Fibroblast of skin of left quadriceps (primary cell): ENCODE measurements at places on chromosomes 13 and 19.

DNA sequence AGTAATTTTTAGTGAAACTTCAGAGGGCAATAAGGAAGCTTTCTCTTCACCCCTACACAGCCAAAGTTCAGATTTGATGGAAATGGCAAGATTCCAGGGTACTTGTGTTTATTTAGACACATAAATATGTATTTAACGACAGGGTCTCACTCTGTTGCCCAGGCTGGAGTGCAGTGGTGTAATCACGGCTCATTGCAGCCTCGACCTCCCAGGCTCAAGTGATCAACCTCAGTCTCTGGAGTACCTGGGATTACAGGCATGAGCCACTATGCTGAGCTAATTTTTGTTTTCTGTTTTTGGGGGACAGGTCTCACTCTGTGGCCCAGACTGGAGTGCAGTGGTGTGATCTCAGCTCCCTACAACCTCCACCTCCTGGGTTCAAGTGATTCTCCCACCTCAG lies 2.0 kb upstream of the SYCE2 start:
- no peak for DNase-seq

DNA sequence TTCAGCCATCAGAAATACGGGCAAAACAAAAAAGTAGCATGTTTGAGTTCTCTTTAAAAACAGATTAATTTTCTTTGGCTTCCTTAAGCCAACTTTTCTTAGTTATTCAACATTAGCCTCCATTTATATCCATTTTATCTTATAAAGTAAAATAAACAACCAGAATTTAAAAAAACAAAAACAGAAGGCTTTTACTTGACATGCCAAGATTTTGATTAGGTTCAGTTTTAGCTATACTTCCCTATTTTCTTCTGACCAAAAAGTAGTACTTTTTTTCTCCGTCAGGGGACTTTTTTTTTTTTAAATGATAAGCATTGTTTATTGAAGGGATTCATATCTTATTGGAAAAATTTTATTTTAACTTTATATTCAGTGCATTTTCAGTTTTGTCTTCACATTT lies 18.1 kb downstream of the RNASEH2B start:
- no peak for DNase-seq

GRCh38 chr19:55066107-55066709 lies 3.3 kb upstream of the RDH13 start:
- no peak for DNase-seq

- peak; percentile 64 for DNase-seq
Measured at GRCh38 chr19:46288896-46289588, 7.8 kb upstream of the HIF3A start.

DNA sequence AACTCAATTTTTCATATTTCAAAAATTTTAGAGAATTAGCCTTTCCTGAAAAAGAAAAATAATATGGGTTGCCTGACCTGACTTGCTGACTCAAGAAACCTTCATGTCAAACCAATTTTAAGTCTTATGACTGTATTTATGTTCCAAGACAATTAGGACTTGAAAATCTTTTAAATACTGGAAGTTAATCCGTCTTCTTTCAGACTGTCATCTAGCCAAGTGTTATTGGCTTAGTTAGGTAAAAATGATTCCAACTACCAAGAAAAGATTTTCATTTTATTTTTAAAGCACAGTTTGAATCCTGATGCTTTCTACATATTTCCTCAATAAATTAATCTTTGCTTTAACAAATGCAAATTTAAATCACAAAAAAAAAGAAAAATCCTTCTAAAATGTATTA lies 337.6 kb downstream of the SLITRK6 start:
- no peak for DNase-seq

DNA sequence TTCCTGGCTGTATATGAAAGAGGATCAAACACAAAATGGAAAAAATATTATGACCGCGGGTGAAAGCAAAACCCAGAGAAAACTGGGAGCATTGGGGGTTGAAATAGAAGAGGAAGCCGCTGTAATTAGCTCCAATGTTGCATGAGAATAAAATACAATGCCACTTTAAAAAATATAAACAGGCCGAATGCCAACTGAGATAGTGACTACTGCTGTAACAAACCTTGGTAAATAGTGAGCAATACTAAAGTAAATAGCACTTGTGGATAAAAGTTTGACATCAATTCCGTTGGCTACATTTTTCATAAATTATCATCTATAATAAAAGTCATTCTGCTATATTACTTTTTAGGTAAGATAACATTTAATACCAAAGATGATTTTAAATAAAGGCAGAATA lies 395.8 kb upstream of the MIR17HG start:
- DNase-seq = no peak

DNA sequence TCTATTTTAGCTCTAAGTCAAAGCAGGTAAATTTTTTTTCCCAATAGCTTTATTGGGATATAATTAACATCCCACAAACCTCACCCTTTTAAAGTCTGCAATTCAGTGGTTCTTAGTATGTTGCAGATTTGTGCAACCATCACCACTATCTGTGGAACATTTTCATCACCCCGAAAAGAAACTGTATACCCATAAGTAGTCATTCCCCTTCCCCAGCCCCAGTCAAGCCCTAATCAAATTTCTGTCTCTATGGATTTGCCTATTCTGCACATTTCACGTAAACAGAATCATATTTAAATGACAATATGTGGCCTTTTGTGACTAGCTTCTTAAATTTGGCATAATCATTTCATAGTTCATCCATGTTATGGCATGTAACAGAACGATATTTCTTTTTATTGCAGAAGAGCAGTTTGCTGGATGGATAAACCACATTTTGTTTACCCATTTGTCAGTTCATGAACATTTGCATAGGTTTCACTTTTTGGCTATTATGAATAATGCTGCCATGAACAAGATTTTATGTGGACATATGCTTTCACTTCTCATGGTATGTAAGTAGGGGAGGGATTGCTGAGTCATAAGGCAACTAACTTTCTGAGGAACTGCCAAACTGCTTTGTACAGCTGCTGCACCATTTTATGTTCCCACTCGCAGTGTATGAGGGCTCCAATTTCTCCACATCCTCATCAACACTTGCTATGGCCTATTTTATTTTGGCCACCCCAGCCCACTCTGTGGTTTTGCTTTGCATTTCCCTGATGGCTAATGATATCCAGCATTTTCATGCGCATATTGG lies 10.9 kb downstream of the SLC46A3 start:
- DNase-seq = peak; percentile 92

DNA sequence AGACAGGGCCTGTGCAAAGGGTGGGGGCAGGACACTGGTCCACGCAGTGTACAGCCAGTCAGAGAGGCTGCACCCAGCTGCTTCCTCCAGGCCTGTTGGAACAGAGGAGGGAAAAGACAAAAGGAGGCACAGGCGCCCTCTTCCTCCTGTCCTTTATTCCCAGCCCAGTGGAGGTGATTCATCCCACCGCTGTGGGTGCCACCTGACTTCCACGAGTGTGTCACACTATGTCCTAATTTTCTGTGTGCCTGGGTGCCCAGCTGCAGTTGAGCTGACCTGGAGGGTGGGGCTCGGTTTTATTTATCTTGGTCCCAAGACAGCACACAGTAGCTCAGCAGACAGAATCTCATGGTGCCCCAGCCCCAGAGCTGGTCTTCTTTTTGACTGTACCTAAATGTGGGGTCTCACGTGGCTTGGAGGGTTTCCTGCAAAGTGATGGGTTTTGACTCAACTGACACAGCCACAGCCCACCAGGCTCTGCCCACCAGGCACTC lies 9.0 kb downstream of the EPS15L1 start:
- DNase-seq = no peak

DNA sequence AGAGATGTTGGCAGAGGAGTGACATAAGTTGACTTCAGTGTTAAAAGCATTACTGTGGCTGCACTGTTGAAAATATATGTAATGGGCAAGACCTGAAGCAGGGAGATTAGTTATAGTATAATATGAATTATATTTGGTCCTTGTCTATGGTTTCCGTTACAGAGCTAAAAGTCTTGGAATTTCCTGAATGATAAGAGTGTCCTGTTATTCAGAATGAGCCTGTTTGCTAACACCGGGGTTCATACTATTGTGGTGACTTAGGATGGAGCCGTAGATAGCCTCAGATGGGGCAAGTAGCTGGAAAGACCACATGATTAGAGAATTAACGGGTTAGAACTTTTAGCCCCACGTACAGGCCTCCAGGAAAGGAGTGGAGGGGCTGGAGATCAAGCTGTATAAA lies 5.7 kb downstream of the USPL1 start:
- DNase-seq = no peak

- no peak for DNase-seq
Measured at GRCh38 chr19:2333027-2333806, 4.7 kb downstream of the SPPL2B start.

DNA sequence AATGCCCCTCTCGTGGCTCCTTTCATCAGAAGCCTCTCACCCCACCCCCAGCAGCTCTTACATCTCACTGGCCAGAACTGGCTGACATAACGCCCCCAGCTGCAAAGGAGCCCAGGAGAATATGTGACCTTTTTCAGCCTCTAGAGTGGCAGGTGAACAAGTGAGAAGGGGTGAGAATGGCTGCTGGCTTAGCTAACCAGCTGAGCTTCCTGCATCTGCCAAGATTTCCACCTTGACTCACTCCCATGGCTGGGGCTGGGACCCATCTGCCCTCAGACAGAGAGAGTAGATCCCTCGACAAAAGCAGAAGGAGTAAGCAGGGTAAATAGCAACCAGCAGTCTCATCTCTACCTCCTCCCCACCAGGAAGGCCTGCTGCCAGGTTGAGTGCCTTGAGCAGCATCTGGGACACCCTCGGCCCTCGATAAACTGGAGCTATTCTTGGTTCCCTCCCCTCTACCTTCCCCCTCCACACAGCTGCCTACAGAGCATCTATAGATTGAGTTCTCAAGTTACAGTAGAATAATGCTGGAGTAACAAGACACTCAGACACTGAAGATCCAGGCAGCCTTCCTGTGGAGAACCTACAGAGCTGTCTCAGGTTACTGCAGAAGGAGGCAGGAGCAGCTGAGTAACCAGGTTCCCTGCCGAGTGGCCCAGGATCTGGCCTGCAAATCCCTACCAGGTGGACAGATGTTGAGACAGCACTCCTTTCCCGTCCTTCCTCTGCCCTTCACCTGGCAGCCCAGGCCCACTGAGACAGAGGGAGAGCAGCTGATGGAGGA lies 15.5 kb downstream of the KASH5 start:
- peak; percentile 37 for DNase-seq

GRCh38 chr13:28357911-28358433 lies 137.0 kb downstream of the FLT1 start:
- no peak for DNase-seq

- DNase-seq = no peak
Measured at GRCh38 chr13:75425216-75426009, 56.6 kb downstream of the TBC1D4 start.

GRCh38 chr13:102774214-102774568 lies 605 bp upstream of the TEX30 start:
- no peak for DNase-seq

DNA sequence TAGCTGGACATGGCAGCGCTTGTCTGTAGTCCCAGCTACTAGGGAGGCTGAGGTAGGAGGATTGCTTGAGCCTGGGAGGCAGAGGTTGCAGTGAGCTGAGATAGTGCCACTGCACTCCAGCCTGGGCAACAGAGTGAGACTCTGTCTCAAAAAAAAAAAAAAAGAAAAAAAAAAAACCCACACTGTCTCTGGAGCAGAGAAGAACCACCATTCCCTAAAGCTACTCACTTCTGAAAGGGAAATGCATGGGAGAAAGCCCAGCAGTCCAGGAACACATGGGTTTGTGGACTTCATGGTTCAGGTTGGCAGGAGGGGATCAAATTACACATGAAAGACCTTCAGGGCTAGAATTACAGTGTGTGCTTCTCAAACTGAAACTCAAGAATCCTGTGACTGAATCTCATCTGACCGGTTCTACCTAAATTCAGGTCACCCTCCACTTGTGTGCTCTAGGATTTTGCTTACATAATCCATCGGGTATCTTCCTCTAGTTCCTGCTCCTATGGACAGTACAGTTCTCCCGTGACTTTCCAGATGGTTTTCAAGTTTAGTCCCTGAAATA lies 30.2 kb upstream of the CPB2 start:
- DNase-seq = no peak

DNA sequence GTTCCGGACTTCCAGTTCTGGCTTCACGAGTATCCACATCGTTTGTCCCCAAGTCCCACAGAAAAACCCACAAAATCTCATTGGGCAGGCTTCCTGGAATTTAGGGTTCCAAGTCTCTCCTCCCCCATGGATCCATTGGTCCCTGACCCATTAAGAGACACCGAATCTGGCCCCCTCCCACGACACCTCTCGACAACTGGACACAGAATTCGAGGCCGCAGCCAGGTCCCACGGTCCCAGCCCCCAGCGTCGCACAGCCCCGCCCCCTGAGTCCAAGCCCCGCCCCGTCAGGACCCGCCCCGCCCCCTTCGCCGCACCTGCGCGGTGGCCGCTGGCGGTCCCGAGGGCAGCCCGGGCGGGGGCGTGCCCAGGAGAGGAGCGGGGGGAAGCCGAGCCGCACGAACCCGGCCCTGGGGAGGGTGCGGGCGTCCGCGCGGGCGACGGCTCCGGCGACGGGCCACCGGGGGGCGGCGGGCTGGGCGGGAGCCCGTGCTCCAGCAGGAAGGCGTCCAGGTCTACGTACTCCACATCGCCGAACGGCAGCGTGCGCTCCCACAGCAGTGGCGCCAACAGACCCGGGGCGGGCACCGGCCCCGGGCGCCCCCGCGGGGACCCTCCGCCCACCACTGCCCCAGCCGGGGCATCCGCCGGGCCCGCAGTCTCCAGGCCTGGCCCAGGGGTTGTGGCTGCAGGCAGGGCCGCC lies 1.8 kb downstream of the DBP start:
- no peak for DNase-seq

DNA sequence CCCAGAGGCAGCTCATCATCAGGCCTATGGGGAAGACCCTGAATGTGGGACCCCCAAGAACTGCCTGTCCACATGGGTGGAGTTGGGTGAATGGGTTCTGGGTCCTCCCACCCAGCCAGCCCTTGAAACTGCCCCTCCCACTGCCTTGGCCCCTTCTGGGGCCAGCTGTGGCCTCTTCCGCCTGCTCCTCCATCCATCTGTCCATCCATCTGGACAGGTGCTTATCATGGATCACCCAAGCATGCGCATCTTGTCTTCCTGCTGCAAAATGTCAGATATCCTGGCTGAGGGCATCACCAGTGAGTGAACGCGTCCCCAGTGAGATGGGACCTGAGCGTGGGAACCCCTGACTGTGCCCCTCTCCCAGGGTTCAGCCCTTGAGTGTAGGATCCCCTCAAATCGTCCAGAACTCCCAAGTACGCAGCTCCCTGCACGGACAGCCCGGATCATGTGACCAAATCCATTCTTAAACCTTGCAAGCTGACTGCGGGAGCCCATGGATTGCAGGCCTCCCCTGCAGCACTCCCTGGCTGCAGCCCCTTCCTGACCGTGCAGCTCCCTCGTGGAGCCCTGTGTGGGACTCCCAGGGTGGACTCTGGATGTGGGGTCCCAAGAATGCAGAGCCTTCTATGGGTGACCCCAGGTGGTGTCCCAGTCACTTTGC lies 2.0 kb downstream of the STXBP2 start:
- DNase-seq = no peak

- no peak for DNase-seq
Measured at GRCh38 chr19:42202290-42202880, 15.1 kb downstream of the DEDD2 start.

GRCh38 chr13:39417131-39417530 lies 185.9 kb downstream of the LHFPL6 start:
- no peak for DNase-seq
